T-helper 2 cell (primary cell): ENCODE measurements at places on chromosomes 6 and 20.

GRCh38 chr20:44835661-44836221, 25.4 kb upstream of the RIMS4 start:
- no peak for DNase-seq

GRCh38 chr6:50820869-50821264, 2.2 kb downstream of the TFAP2B start:
- no peak for DNase-seq

DNA sequence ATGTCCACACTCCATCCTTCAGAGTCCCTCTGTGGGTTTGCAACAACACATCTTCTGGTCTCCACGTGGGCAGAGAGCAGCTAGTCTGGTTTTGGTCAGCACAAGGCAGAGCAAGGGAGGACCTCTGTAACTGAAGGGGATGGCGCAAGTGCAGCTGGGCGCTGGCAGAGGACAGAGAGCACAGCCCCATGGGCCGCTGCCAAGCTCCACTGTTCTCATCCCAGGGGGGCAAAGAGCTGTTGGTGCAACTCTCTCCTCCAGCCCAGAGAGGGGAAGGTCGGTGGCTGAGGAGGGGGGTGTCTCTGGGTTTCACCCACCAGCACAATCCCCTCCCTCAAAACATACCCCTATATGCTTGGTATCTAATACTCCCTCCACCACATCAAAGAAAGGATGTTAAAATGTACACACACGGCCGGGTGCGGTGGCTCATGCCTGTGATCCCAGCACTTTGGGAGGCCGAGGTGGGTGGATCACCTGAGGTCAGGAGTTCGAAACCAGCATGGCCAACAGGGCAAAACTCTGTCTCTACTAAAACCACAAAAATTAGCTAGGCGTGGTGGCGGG, 9.1 kb downstream of the ATP9A start:
- DNase-seq = no peak

- no peak for DNase-seq
Measured at GRCh38 chr6:107495971-107496370, 6.1 kb downstream of the SOBP start.

DNA sequence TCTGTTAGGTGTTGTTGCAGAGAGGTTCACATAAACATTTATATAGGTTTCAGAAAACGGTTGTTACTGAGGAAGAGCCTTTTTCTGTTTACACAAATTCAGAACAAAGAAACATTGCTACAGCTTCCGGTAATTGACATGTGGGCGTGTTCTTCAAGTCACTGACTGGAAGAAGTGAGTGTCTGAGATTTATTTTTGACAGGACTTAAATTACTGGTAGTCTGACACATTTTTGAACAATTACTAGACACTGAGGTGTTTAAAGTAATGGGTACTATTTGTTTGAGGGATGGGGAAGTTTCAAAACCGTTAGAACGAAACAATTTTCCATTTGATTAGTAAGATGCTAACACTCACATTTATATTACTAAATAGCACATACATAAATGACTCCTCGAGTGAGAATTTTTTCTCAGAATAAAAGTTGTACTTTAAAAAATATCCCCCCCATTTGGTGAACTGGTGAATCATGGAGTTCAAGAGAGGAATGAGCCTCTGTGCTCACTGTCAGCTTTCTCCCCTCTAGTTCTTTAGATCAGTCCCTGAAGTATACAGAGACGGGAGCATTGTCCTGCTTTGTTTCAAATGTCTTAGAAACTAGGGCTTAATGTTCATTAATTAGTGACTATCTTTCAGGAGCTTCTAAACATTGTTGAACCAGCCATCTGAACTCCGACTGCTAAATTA, 98.7 kb downstream of the TSHZ2 start:
- DNase-seq = peak; percentile 88

GRCh38 chr6:111562246-111562645, 43.4 kb downstream of the TRAF3IP2 start:
- DNase-seq = peak; percentile 78

GRCh38 chr20:23225407-23226060, 125.1 kb upstream of the NXT1 start:
- no peak for DNase-seq

- no peak for DNase-seq
Measured at GRCh38 chr6:106084106-106084988, 1.8 kb upstream of the PRDM1 start.

GRCh38 chr6:66103354-66103753, 396.3 kb upstream of the EYS start:
- DNase-seq = no peak

DNA sequence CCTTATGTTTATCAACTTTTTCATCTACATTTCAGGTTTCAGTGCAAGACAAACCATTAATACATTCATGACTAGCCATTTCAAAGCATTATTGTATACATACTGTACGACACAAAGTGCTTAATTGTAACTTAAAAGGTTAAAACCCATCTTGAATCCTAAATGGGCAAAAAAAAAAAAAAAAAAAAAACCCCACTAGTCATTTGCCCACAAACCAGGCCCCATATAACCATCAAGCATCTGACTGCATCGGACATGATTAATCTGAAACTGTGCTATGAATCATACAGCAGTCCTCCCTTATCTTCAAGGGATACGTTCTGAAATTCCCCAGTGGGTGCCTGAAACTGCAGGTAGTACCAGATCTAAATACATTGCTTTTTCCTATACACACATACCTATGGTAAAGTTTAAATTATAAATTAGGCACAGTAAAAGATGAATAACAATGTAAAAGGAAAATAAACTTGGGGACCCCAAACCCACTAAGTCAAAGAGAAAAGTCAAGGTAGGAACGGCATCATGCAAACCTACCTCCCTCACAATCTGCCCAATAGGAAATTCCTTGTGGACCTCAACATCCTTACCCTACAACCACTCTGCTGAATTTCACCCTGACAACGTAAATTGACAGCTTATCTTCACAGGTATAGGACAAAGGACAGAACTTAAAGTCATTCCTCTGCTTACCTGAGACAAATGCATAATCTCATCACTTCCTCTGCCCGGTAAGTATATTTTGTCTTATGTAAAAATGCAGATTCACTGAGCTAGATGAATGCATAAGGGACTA, 14.3 kb downstream of the B4GALT5 start:
- no peak for DNase-seq

- DNase-seq = no peak
Measured at GRCh38 chr6:137472641-137473137, 21.5 kb downstream of the OLIG3 start.

GRCh38 chr20:25278636-25279361, 30.9 kb downstream of the PYGB start:
- no peak for DNase-seq

DNA sequence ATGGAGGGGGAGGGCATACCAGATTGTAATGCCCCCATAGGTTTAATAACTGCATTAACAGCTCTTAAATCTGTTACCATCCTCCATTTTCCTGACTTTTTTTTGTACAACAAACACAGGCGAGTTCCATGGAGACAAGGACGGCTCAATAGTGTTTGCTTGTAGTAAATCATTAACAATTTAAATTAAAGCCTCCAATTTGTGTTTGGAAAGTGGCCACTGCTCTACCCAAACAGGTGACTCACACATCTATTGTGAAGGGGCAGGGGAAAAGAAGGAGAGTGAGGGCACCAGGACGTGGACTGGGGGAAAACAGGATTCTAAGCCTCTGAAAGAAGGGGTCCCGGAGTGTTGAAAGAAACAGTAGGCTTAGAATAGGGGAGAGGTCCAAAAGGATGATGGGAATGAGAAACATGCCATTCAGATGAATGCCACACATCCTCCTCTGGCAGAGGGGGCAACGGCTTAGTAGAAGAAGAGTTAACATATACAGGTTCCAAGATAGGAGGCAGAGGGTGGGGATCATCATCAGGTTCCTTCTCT, 6.9 kb downstream of the GLYATL3 start:
- DNase-seq = no peak

DNA sequence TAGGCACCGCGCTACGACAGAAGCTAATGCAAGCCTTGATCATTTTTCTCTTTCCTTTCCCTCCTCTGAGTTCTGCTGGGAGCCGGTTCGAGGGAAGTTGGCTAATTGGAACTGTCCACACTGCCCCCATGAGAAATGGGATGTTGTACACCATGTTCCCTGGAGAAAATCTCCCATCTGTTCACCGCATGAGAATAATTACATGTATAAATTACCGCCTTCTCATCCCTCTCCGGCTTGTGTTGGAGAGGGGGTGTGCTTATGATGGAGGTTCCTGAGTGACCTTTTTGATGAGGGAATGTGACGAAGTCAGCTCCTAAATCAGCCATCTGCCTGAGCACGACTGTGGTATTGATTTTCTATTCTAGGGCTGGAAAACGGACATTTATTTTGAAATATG, 320.2 kb upstream of the SULF2 start:
- DNase-seq = no peak

DNA sequence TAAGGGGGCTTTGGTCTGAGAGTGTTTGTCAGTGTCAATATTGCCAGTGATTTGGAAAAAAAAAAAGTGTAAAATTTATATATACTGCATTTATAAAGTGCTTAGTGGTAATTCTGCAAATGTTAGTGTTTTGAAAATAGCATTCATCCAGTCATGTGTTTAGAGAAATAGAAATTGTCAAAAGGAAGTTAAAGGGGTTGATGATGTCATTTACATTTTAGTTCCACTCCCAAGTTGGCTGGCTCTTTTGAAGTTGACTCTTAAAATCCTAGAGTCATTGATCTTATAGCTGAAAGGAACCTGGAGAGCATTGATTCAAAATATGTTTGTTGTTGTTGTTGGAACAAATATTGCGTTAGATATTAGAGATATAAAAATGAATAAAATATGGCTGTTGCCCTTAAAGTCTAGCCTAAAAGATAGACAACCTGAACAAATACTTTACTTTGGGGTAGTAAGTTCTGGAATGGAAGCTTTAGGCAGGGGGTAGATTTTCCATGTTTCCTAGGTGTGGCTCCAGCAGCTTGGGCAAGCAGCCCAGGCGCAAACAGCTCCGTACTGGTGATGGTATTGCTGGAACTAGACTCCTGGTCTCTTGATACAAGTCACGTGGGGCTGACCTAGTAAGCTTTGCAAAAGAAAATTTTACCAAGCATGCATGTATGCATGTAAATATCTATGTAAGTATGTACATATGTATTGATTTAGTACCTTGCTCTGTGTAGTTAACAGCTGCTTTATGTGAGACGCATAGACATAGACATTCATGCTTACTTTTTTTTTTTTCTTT, 46.3 kb downstream of the HIVEP1 start:
- no peak for DNase-seq

DNA sequence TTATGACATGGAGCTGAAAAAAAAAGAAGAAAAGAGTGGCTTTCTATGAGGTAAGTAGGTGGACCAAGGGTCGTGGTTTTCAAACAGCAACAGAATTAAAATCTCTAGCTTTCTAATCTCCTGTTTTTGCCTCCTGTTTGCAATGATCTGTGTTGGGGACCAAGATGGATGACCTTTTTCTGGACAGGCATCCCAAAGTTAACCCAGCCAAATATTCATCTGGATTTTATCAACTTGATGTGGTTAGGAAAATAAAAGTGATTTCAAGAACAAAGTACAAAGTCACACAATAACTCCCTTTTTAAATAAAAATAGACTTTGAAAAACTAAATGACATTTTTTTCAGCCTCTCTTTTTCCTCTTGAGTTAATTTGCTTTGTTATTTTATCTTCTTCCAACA, 282.1 kb upstream of the PRDM1 start:
- DNase-seq = no peak

DNA sequence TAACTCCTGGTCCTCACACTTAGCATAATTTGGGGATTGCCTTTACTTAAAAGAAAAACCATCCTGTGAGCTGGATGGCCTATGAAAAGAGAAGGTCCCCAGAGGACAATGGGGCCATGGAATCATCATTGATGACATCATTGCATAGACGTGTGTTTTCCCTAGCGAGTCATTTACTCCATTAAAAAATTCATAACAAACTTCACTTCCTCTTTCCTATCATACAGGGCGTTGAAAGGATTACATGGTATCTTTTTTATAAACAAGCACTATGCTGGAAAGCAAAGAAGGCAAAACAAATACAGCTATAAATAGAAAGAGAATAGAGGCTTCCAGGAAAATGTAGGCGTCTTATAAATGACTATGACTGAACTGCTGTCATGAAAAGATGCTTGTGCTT, 11.3 kb upstream of the COL12A1 start:
- no peak for DNase-seq

DNA sequence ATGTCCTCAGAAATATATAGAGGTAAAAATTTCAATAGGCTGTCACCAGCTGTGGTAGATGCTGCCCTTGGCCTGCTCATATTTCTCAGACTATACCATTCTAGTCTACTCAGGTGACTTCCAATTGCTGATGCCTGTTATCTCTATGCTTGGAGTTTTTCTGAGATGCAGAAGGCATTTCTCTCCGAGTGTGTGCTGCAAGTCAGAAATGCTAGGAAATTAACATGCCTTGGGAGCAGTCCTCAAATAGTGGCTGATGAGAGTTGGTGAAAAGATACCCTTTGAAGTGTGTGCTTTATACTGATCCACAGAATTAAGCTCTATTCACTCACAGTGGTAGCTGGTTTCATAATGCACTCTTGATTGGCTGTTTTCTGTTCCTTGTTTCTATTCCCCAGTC, 43.2 kb upstream of the PKIB start:
- DNase-seq = no peak

- no peak for DNase-seq
Measured at GRCh38 chr6:48147051-48147450, 36.1 kb upstream of the PTCHD4 start.

DNA sequence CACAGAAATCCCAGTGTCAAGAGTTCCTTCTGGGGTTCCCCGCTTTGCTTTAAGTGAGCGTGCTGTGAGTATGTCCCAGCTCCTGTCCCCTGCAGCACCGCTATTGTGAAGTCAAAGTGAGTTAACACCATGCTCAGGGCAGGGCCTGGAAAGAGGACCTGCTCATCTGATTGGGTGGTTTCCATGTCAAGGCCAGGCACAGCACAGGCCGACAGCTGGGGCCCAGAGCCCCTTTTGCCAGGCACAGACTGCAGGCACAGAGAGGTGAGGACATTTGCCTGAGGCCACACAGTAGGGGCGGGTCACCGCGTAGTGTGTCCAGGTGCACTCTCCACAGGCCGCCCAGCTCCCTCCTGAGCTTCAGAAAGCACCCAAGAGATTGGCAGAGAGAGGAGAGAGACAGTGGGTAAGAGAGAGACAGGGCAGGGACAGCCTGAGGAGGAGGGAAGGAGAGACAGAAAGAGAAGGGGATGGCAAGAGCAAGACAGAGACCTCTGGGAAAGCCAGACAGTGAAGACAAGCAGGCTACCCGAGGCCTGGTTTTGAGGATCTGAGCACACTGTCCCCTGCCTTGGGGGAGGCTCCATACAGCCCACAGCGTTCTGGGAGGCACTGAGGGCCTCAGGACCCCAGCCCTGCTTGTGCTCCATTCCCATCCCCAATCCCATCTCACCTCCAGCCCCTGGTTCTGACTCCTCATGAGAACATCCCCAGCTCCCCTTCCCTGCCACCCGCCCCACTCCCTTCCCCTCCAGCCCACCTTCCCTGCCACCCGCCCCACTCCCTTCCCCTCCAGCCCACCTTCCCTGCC, 6.5 kb upstream of the BPIFB1 start:
- no peak for DNase-seq

GRCh38 chr6:3751730-3752530, 417 bp upstream of the PXDC1 start:
- peak; percentile 70 for DNase-seq
